ENCODE measurements at places on chromosomes 16 and 17.

DNA sequence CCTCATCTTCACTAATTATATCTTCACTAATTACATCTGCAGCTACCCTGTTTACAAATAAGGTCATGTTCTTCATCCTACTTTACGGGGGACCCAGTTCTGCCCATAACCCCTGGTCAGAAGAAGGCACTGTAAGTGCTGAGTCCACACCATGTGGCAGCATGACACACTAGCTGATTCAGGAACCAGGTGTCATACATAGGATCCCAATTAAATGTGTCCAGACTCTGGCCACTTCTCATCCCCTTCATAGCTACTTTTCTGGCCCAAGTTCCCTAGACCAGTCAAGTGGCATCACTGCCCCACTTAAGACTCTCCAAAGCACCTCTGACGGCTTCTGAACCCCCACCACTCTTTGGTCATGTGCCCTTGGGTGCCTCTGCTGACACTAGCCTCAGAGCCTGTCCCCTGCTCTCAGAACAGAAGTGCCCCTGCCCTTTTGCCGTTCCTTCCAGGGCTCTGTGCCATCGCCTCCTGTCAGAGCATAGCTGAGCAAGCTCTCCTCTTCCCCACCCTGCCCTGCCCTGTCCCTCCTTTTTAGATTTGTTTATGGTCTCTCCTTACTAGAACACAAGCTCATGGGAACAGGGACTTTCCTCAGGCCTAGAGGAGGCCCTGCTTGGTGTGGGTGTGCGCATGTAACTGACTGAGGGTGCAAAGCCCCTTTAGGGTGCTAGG, 61.1 kb downstream of the B9D1 start:
- no peak for DNase-seq

DNA sequence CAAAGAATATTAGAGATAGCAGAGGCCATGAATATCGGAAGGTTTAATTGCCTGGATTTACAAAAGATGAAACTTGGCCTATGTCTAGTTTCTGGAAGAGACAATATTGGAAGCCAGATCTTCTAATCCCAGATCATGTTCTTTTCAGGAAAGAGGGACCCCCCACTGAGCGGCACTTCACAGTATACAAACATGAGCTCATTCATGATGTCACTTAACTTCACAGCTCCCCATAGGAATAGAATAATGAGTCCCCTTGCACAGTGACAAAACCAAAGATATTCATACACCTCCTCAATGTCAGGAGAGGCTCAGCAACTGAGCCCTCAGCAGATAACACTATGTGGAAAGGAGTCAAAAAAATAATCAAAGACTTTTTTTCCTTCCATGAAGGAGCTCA, 147.5 kb downstream of the CDH11 start:
- no peak for DNase-seq

- DNase-seq = no peak
These were observed 83.9 kb upstream of the CIBAR2 start for GRCh38 chr16:85195900-85196772.

DNA sequence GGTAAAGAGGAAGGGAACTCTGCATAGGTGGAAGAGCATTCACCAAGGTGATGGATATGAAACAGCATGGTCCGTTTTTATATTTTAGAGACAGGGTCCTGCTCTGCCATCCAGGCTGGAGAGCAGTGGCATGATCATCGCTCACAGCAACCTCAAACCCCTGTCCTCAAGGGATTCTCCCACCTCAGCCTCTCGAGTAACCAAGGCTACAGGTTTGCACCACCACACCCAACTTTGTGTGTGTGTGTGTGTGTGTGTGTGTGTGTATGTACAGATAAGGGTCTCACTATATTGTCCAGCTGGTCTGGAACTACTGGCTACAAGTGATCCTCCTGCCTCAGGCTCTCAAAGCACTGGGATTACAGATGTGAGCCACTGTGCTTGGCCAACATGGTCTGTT, 77.5 kb upstream of the NACA2 start:
- no peak for DNase-seq

DNA sequence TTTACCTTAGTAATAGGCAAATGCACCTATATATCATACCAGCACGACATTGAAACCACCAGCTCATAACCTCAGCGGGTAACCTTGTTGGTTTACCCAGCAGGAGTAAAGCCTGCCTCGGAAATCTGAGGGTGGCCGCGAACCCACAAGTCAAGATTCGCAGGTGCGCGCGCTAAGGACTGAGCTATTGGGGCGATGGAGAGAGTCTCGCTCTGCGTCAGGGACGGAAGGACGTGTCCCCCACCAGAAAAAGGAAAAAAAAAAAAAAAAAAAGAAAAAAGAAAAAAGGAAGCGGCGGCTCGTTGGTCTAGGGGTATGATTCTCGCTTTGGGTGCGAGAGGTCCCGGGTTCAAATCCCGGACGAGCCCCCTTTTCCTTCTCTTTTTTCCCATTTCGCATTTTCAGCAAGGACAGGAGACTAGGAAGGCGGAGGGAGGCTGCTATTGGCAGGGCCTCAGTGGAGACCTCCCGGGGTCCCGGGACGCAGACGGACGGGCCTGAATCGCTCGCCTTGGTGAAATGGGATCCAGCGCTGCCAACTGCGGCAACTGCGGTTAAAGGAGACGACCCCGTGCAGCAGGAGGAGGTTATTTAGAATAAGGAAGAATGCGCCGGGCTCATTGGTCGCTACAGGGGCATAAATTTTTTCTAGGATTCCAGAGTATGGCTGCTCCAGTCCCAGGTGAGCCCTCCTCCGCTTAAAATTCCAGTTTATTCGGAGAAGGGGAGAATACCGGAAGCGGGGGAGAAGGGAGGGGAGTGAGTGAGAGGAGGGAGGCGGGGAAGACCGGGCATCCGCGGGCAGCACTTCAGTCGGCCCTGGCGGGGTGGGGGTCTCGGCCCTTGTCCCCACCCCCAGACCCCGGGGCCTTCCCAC, at the start of gene OR1F1:
TSS of gene OR1F1 (plus strand) at position 407 of the 877 bp plus-strand sequence.
- peak; percentile 39 for DNase-seq

DNA sequence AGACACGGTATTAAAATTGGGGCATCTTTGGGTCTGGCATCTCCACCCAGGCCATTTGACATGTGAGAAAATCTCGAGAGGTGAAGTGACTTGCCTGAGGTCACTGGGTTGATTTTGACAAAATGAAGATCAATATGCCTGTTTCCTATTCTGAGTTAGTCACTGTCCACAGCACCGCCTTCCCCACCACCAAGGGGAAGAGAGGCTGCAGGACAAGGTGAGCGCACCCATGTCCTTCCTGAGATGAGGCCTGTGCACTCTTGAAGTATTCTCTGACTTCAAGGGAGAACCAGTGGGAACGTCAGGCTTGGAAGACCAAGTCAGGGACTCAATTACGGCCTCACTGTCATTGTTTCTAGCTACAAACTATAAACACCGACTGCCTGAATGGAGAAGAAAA, 49.9 kb upstream of the WSB1 start:
- no peak for DNase-seq

DNA sequence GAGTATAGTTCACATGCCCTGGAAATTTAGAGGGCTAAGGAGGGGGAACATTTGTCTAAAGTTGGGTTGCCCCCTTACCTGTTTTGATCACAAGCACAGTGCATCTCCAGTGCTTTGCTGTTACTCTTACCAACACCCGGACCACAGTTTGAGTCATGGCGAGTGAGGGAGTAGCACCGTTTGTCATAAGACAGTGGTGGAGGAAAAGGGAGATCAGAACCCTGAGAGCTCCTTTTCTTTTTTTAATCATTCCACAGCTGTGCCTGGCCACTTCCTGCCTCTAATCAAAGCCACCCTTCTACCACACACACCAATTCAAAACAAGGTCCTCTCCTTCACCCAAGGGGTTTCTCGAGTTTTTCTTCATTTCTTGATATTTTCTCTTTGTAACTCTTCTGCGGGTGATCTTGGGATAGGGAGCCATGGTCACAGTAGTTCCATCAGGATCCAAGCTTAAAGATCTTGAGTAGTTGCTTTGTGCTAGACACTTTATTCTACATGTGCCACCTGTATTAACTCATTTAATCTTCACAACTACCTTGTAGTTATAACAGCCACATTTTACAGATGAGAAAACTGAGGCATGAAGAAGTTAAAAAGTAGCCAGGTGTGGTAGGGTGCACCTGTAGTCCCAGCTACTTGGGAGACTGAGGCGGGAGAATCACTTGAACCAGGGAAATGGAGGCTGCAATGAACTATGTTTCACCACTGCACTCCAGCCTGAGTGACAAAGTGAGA, 5.0 kb upstream of the MYL4 start:
- DNase-seq = no peak

GRCh38 chr17:39787743-39788484, 50.2 kb downstream of the GRB7 start:
- no peak for DNase-seq

- peak; percentile 68 for DNase-seq
These were observed 7.1 kb upstream of the IL32 start for GRCh38 chr16:3058139-3059030.

- DNase-seq = no peak
These were observed 21.5 kb downstream of the G6PC3 start for GRCh38 chr17:44092051-44092450.

DNA sequence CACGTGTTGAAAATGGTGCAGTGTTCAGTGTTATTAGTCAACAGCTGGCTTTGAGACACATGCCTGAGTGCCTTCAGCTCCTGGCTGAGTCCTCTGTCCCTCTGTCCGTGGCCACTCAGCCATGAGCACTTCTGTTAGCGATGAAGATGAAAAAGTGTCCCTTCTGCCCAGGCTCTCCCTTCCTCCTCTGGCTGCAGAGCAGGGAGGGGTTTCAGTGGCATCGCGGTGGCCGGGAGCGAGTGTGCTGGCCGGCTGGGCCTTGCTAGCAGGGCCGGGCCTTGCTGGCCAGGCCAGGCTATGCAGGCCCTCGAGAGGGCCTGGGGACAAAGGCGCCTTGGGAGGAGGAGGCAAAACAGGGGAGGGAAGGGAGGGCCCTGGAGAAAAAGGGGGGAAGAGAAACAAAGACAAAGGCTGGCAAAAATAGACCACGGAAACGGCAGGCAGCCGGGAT, 47.7 kb downstream of the CMIP start:
- DNase-seq = no peak

DNA sequence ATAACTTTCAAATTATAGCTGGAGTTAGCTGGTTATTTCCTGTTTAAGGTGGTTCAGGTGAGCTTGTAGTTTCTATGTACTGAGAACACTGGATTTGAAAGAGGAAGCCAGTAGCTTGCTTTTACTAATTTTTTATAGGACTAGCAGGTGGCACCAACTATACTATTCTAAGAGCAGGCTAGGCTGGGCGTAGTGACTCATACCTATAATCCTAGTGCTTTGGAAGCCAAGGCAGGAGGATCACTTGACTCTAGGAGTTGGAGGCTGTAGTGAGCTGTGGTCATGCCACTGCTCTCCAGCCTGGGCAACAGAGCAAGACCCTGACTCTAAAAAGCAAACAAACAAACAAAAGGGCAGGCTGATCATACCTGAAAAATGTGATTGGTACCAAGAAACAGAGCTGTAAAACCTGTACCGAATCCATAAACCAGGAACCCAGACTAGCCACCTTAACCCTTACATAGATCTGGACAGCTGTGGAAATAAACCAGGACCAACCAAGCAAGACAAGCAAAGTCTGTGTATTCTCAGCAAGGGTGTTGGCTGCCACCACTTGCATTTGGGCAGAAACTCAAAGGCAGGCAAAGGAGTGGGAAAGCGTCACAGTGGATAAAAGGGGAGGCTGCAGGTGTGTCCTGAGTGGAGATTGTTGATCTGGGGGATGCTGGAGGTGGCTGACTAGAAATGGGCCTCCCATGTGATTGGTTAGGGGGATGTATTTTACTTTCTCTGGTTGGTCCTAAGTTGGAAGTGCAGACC, 36.3 kb downstream of the SLC47A1 start:
- no peak for DNase-seq

- DNase-seq = no peak
These were observed 12.8 kb upstream of the TBX21 start for GRCh38 chr17:47720196-47720595.

- DNase-seq = no peak
These were observed 6.7 kb downstream of the KRTAP1-5 start for GRCh38 chr17:41020336-41020735.

- DNase-seq = no peak
These were observed 143.5 kb upstream of the TOX3 start for GRCh38 chr16:52690468-52690867.

- DNase-seq = no peak
These were observed 43.5 kb downstream of the HS3ST2 start for GRCh38 chr16:22857296-22858025.

- DNase-seq = no peak
These were observed 529.0 kb downstream of the KCNJ18 start for GRCh38 chr17:22221344-22221743.

DNA sequence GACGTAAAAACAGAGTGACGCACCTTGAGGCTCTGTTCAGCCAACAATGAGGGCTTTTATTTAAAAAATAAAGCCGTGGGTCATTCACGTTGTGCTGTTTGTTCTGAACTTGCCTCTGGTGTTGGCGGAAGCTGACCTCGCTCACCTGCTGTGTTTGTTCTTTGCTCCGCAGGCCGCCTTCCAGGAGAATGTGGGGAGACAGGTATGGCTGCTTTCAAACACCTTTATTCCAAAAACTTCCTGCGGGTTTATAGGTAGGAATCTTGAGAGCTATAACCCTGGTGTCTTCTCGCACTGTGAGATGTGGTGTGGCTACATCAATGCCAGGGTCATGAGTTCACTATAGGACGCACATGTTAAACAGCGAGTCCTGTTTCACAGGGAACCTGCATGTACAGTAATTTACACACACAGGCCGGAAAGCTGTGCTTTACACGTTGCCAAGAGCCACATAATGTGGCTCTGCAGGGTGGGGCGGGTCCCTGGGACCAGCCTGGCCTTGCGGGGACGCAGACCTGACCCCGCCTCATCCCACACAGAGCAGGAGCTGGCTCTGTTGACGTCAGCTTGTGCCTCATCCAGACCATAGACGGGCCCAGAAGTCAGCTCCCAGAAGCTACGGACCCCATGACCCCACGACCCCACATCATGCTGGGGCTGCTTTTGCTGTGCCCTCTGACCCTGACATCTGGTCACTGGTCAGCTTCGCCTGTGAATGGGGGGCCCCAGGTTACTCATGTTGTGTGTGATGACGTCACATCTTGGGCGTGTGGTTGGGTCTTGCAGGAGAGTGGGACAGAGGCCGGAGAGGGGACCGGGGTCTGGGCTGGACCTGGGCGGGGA, 49.9 kb upstream of the ZNF750 start:
- no peak for DNase-seq

GRCh38 chr16:50539053-50539695, 9.0 kb upstream of the NKD1 start:
- DNase-seq = no peak

All from NCI-H1930 (cell line).